ENCODE measurements at places on chromosomes 2 and 18.

- DNase-seq = no peak
These were observed 16.0 kb upstream of the TBR1 start for GRCh38 chr2:161400076-161400475.

DNA sequence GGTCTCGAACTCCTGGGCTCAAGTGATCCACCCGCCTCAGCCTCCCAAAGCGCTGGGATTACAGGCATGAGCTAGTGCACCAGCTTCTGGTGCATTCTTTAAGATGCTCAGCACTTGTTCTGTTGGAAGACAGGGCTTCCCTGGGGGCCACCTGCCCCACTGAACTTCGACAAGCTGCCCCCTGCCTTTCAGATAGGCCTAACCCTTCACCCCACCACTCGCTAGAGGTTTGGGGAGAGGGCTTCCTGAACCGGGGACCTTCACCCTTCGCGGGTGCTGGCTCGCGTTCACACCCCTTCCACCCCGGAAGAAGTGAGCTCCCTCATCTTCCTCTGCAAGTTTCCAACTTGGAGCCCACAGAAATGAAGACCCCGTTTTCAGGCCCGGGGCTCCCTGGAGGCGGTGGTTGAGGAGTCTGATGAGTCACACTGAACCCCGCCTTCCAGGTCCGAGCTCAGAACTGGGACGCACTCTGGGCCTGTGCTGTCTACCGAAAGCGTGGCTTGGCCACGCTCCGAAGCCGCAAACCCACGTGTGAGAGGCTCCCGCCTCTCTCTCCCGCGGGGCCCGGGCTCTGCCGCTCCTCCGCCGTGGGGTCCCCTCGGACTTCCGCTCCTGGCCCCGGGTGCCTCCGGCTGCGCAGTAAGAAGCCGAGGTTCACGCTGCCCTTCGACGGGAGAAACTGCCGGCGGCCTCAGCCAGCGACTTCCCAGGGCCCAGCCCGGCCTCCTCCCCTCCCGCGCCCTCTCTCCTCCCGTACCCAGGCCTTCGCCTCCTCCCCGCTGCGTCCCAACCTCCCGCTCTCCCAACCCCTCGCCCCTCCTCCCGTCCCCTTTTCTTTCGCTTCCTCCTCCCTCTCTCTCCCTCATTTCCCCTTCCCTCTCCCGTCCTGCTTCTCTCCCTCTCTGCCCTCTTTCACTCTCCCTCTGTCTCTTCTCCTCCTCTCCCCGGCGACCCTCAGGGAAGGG lies 47.5 kb upstream of the SP3 start:
- no peak for DNase-seq

DNA sequence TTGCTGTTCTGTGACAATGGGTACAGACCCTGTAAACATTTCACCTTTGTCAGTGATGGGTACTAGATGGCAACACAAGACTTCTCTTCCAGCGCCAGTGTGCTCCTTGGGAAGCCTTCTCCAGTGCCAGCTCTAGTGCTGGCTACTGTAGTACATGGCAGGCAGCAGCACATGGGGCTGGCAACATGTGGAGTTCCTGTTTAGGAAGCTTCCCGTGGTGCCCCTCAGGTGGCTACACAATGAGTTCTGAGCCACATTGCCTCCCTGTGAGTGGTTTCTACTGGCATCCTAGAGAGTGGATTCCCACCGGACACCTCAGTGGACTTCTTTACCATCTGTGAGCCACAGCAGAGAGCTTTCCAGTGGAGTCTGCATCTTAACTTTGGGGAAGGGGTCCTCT lies 302.1 kb downstream of the CYRIA start:
- DNase-seq = no peak

- no peak for DNase-seq
These were observed 139.5 kb upstream of the LRP1B start for GRCh38 chr2:142270291-142270690.

DNA sequence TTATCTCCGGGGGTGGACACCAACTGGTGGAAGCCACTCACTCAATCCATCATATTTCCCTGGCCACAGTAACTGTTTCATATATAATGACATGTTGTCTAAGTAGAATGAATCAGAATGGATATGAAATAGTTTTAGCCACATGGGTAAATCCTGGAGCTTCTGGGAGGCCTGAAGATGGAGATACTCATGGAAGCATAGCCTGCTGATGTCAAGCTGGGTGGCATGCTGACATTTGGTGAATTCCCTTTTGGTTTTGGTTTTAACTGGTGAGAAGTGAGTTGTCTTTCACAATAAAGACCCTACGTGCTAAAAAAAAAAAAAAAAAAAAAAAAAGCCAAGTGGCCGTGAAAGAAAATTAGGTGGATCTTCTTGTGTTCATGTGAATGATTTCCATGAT lies 105.3 kb upstream of the ITGA6 start:
- no peak for DNase-seq

DNA sequence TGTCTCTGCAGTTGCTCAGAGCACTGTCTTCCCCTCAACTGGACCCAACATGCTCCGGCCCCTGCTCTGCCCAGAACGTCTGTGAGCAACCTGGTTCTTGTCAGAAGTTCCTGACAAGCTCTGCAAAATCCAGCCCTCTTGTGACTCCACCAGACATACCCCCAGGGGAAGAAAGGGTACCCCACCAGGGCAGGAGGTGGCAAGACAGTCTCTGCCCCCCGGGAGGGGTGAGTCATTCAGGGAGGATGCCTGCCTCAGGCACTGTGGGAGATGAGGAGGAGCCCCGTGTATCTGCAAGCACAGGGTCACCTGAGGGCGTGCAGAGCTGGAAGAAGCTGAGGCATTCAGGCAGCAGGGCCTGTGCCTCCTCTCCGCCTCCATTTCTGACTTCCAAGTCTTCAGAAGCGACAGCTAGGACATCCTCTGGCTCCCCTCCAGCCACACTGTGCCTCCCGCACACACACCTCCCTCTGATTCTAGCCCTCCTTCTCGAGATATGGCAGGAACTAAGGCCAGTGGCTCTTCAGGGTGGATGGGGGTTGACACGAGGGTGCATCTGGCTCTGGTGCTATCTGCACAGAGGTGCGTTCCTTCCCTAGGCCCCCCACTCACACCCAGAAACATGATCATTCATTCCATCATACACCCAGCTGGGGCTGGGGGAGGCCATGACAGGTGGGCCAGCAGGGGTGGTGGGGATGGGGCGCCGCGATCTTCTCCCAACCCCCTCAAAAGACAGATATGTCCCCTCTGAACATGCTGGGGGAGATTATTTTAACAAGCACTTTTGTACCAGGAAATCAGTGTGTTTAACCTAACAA lies 222.2 kb downstream of the CYP26B1 start:
- no peak for DNase-seq

DNA sequence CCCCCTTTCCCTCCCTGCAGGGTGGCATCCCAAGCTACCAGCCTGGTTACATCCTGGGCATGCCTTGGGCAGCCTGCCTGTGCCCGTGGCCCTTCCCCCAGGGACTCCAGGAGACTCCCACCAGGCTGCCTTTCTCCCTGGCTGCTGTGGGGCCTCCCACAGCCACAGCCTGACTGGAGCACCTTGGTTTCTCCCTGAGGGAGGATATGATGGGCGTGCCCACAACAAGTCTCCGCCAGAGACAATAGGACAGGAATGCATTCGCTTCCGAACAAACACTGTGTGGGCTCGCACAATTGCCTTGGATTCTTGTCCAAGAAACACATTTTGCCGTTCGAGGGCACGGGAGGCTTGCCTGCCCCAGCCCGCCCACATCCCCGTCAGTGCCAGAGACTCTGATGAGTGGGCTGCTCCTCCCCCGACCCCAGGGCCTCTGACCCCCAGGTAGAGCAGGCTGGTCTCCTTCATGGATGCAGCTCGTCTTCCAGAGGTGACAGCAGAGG lies 102.1 kb downstream of the SMAD7 start:
- DNase-seq = no peak

GRCh38 chr2:25098056-25098455 lies 56.2 kb downstream of the EFR3B start:
- no peak for DNase-seq

DNA sequence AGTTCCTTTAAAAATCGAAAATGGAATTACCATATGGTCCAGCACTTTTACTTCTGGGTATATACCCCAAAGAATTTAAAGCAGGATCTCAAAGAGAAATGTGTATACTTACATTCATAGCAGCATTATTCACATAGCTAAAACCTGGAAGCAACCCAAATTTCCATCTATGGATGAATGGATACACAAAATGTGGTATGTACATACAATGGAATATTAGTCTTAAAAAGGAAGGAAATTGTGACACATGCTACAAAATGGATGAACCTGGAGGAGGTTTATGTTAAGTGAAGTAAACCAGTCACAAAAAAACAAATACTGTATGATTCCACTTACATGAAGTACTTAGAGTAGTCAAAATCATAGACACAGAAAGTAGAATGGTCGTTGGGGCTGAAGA lies 147.9 kb upstream of the LTBP1 start:
- no peak for DNase-seq

DNA sequence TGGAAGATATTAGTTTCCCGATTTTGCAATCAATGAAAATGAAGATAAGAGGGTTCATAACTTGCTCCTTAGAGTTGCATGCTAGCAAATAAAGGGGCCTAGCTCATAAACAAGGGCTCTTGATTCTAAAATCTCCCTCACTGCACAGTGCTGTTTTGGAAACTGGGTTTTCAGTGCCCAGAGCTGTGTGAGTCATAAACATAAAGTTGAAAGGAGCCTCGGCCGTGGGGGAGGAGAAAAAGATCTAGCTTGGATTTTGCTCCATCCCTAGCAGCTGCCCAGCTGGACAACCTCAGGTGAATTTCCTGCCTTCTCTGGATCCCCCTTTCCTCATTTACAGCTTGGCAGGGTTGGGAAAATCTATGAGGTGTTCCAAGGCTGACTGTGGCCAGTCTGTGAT lies 42.5 kb downstream of the LYPD1 start:
- no peak for DNase-seq

DNA sequence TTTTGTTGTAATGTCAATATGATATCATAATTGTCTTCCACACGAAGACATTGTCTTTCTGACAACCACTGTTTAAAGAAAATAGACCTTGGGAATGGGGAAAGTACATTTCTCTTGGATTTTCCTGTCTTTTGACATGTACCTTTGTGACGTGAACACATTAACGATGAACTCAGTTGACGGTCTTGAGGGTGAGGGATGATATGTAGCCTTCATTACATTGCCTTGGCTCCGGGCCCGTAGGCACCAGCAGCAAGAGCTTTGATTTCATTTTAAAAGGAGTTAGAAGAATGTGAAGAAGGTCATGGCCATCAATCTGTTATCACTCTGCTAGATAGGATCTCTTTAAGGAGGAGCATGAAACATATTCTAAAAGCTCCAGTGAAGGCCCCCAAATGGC lies 80.9 kb downstream of the LYPD6B start:
- no peak for DNase-seq

All from NCI-H2081 treated with DMSO at 0.1 percent for 48 hours (cell line).